ENCODE measurements at places on chromosomes 2 and 18.

DNA sequence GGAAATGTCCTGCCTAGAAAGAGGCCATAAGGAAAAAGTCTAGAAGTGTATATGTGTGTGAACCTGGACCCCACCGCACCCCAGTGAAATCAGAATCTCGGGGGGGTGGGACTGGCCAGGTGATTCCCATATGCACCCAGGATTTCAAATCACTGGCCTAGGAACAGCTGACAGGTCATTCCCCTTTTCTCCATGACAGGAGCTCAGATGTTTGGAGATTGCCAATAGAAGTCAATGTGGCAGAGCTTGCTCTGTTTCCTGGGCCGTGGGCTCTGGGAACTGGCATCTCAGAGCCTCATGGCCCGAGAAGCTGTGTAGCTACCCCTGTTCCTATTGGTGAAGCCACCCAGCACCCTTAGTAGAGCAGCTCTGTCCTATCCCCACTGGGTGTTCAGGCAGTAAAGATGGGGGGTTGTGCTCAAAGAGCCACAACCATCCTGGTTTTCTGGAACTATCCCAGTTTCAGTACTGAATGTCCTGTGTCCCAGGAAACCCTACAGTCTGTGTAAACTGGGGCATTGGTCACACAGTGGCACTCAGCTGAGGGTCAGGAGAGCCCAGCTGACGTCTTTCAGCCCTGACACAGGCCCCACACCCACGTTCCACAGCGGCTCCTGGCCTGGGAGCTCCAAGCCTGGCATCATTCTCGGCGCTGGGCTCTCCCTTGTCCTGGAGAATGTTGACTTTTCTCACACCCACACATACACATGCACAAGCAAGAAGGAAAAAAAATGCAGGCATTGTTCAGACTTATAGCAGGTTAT lies 18.9 kb downstream of the GNLY start:
- no peak for DNase-seq

GRCh38 chr2:8609357-8609811 lies 72.5 kb upstream of the ID2 start:
- no peak for DNase-seq

GRCh38 chr2:181715033-181715630 lies 34.8 kb upstream of the NEUROD1 start:
- peak; percentile 77 for DNase-seq

DNA sequence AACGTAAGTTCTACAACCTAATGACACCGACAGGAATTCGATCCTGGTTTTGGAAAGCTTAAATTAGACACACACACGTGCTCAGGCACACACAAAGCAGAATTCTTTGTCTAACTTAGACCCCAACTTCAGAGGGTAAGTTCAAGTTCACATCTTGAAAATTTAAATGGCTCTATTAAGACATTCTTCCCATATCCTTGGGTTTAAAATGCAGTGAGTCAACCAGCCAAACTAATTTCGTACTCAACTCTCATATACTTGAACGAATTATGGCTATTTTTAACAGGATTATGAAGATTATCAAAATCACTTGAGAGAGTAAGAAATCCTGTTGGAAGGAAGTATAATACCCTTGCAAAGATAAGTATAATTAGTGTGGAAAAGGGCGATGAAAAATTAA lies 53.2 kb upstream of the ARL4C start:
- no peak for DNase-seq
